ENCODE measurements at places on chromosomes 4 and X.

- DNase-seq = no peak
These were observed 518.9 kb upstream of the INTU start for GRCh38 chr4:127113844-127114362.

DNA sequence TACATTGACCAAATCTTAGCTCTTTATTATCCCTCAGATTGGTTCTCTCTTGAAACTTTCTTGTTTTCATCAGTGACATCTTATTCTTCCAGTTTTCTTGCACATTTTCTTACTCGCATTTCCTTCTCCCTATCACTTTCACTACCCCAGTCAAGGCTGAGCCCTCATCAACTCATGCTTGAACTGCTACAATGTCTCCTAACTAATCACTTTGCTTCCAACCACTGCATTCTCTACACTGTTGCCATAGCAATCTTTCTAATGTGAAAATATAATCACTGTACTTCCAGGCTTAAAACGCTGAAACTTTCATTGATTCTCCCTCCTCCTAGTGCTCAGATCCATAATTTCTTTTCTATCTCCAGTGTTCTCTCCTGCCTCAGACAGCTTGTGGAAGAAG is 22.2 kb upstream of the LPAR4 start:
- no peak for DNase-seq

DNA sequence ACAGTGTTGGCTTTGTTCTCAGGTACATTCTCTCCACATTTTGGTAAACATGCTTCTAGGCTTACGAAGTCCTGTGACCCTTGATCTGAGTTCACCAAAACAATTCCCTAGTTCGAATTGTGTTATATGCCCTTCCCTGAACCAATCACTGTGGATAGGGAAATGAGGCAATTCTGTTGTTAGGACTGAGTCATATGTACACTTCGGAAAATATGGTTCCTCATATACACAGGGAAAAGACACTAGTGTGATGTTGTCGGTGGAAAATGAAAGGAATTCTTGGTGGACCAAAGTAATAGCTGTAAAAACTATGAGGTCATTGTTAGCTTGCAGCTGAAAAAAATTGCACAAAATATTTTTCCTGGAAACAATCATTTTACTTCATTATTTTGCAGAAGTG is 46.6 kb upstream of the MAGEC2 start:
- DNase-seq = no peak

GRCh38 chr4:166637816-166638215 is 596.5 kb downstream of the SPOCK3 start:
- no peak for DNase-seq

DNA sequence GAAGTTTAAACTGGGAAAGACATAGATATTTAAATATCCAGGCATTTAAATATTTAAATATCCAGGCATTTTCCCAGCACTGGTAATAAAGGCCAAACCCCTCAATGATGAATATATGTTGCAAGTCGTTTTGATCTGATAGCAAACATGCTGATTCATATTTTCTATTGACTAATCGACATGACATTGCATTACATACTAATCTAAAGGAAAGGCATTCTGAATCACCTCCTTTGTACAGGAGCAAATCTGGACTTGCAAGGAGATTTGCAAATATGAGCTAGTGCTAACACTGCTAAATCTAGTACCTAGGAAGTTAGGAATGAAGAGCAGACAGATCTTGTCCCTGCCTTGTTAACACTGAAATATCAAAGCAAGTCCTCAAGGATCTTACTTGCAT is 207.3 kb downstream of the SLC7A11 start:
- no peak for DNase-seq
